ENCODE measurements at places on chromosomes 7 and 10.

DNA sequence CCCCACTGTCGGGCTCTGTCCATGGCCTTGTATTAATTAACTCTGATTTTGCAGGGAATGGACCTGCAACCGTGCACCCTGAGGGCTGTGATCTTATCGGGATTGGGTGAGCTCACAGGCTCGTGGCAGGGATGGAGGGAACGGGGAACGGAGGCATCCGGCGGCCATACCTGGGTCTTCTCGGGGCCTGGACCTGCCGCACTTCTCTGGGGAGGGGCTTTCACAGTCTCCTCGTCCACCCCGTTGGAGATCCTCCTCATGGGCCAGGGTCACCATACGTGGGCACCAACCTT, 57.5 kb upstream of the SHH start:
- no peak for DNase-seq

- no peak for DNase-seq
These were observed 19.9 kb upstream of the HSPB1 start for GRCh38 chr7:76282344-76283253.

DNA sequence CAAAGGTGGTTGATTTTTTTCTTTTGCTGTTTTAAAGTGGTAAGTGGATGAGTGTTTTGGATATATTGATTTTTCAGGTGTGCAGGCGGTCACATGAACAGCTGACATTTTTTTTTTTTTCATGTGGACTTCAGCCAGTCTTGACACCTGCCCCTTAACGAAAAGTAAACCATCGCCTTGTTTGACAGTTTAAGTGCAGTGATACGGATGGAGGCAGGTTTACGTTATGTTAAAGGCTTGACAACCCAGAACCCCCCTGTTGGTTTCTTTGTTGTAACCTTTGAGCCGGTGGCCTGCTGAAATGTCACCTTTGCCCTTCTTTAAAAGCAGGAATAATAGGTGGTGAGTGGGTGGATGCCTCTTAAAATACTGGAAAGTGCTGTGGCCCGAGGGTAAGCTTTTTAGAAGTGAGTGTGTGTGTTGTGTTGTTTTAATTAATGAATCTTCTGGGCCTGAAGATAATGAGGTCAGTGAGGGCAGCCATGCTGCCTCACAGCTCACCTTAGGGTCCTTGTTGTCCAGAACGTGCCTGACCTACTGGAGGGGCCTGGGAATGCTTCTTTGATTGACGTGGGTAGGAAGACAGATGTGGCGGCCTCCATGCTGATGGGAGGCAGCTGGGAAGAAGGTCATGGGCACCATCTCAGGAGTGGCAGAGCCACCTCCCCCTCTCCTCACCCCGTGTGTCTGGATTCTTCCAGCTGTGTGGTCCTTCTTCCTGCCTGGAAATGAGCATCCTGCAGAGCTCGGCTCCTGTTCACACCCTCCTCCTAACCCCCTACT, 69.8 kb downstream of the TCF7L2 start:
- no peak for DNase-seq

DNA sequence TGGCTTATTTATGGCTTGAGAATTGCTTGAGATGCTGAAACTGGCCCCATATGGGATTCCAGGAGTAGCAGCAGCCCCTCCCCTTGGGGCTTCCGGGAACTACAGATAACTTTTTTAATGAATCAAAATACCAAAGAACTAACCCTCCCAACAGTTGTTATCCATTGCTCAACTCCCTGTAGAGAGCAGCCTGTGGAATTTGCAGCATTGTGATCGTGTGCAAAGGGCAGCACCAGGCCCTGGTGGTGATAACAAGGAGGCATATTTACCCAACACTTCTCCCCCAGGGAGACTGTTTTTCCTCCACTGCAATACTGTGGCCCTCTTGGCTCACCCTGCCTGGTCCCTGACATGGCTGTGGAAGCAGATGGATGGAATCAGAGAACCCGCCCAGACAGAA, 196.2 kb downstream of the PLXNA4 start:
- DNase-seq = no peak

- DNase-seq = no peak
These were observed 115.5 kb downstream of the LSMEM1 start for GRCh38 chr7:112596260-112596659.

- DNase-seq = no peak
These were observed 610.2 kb downstream of the AUTS2 start for GRCh38 chr7:70208236-70209063.

DNA sequence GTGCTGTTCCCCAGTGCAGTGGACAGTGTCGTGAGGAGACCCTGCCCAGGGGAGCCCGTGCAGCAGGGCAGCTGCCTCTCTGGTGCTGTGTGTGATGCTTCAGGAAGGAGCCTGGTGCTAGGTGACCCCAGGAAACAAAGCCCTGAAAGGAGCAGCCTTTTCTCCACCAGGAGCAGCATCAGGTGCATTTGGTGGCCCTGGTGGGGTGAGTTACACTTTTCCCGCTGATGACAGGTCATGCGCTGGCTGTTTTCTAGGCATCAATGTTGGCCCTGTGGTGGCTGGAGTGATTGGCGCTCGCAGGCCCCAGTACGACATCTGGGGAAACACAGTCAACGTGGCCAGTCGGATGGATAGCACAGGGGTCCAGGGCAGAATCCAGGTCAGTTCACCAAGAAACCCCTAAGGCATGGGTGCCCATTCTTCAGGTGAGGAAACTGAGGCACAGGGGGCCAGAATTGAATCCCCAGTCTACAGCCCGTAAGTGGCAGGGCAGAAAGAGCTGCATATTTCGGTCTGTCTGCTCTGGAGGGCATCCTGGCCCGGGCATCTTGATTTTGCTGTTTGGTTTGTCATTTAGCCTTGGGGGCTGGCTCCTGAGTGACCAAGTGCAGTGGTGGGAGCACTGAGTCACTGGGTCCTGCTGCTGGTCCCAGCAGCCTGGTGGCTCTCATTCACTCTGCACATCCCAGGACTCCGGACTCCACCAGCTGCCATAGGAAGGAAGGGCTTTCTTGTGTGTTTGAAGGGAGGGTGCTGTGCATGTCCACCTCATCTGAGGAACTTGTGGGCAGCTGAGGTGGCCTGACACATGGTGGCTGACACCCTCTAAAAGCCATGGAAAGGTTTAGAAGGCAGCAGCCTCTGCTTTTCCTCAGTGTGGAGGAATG, 136.3 kb downstream of the ADCY1 start:
- no peak for DNase-seq

DNA sequence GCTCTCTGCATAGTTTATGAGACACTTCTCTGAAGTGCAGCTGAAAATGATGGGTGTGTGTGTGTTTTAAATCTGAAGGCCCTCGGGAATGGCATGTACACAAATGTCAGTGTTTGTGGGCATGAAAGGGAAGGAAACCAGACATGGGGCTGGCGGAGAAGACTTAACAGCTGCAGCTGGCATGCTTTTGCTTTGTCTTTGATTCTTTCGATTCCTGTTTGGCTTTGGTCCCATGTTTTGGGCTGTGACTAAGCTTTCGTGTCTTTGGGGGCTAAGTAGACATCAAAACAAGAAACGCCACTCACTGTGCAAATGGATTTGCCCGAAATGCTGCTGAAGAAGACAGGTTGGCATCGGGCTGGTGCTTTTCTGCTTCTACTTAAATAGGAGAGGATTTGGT, 179.3 kb downstream of the PFKFB3 start:
- no peak for DNase-seq

GRCh38 chr10:97534746-97535367, 36.1 kb downstream of the UBTD1 start:
- DNase-seq = peak; percentile 9

DNA sequence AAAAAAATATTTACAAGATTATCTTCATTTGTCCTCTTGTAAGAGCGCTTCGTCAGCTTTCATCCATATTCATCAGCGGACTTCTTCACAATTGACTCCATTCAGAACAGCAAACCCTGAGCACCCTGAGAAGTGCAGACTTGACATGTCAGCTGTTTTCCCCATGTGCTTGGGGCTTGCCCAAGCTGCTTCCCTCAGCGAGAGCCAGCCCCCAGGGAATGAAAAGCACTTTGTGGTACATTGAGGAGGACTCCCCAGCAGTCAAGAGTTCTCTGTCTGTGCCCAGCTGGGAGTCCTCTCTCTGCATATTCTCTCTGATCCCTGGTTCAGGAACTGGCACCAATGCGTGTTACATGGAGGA, 22.7 kb downstream of the HKDC1 start:
- DNase-seq = no peak

DNA sequence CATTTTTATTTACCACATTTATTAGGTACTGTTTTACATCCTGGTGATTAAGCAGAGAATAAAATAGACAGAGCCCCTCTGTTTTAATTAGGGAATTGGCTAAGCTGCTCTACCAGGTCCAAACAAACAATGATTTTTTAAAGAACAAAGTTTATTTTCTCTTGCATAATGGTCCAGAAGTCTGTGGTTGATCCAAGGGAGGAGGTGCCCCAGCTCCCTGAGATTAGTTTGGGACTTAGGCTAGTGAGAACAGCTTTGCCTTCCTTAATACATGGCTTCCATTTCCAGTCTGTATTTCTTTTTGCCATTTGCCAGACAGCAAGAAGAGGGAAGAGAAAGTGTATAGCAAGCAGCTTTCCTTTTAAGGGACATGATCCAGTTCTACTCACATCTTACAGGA, 2.9 kb upstream of the MIOS start:
- no peak for DNase-seq

DNA sequence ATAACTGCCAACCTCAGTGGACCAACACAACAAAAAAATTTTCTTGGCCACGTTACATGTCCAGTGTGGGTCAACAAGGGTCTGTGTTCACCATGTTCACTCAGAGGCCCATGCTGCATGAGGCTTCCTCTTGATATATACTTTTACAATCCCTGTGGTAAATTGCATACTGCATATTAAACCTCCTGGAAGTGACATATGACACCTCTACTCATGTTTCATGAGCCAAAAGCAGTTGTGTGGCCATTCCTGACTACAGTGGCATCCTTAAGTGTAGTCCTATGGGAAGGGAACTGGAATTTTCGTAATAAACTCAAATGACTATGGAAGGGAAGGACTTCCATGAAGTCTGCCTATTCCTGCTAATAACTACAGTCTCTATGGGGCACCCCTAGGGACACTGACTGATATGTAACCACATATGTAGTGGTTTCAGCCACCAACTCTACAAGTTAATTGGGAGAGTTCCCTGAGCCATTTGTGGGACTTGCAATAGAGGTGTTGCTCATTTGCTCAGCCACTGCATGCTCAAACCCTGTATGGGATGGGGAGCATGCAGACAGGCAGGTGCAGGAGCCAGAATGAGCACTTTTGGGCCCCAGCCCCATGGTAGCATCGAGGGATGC, 9.7 kb downstream of the DYNC1I1 start:
- DNase-seq = no peak

DNA sequence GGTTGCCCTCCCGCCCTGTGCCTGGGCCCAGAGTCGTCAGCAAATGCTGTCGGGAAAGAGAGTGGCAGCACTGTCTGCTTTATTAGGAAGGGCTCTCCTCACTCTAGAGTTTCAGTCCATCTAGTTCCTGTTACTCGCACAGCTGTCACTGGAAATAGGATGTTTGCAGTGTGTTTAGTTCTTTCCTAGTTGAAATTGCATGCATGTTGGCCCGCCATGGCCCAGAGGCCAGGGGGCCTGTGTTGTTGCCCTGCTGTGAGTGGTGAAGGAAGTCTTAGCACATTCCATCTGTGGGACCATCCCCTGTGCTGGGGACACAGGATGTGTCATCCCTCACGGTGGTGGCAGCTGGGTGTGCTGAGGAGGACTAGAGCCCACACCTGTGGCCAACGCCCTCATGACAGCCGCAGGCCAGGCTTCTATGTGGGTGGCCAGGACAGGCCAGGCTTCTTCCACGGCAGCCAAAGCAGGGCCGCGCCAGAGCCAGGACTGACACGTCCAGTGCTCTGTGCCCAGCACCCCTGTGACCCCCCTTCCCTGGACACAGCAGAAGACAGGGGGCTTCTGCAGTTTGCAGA, 45.4 kb downstream of the ZNF467 start:
- DNase-seq = no peak

DNA sequence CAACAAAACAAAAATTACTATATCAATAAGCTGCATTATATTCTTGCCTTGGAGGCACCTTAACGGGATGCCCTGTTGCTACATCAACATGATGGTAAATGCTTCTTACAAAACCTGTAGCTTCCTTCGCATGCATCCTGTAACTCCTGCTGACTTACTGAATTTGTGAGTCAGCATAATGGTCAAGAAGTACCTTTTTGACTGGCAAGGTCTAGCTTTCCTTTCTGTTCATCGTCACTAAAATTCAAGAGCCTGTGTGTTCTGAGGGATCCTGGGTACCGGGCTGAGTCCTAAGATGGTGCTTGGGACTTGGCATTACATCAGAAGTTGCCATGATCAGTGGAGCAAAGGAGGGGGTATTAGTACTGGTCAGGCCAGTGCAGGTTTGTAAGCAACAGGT, 4.9 kb downstream of the PFKFB3 start:
- no peak for DNase-seq

GRCh38 chr7:17057143-17057509, 175.3 kb upstream of the AGR3 start:
- DNase-seq = no peak

- no peak for DNase-seq
These were observed 461.9 kb downstream of the PLXNA4 start for GRCh38 chr7:132114411-132114810.

DNA sequence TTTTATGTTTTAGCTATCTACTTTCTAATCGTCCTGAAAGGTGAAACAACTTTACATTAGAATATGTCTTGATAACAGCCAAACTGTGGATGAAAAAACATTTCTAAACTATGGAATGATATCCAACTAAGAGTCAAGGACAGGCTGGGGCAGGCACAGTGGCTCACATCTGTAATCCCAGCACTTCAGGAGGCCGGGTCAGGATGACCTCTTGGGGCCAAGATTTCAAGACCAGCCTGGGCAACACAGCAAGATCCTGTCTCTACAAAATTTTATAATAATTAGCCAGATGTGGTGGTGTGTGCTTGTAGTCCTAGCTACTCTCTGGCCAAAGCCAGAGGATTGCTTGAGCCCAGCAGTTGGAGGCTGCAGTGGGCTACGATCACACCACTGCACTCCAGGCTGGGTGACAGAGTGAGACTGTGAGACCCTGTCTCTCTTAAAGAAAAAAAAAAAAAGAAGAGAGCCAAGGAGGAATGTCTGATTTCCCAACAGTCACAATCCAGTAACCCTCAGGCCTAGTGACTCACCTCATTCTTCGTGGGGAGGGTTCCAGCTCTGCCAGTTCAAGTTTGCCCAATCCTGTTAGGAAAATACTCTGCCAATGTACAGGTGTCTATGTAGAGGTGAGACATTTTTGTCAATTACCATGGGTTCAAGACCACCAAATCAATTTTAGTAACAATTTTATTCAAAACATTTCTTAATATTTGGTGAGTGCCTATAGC, 14.6 kb upstream of the FZD1 start:
- no peak for DNase-seq

DNA sequence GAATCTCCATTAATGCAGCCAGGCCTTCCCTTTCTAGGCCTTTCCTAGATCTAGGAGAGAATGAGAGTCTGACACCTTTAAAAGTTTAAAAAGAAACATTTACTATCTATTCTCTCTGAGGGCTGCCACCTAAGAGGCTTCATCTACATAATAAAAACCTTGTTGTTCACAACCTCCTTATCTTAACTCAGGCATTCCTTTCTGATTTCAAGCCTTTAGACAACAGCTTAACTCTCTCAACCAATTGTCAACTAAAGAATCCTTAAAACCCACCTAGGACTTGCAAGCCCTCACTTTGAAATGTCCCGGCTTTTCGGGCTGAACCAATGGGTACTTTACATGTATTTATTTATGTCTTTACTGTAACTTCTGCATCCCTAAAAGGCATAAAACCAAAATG, 64.3 kb upstream of the RET start:
- no peak for DNase-seq

All from stimulated activated CD8-positive, alpha-beta memory T cell treated with anti-CD3 and anti-CD28 coated beads, Interleukin-4, amount 100 ng/mL, for 24 hours (primary cell).